Activated CD4-positive, alpha-beta memory T cell treated with anti-CD3 and anti-CD28 coated beads for 36 hours (primary cell): ENCODE measurements at places on chromosomes 4 and X. TPM values are rescaled to one million over a fixed set of nuclear protein-coding genes. Genes with fewer than 3 reads are reported as not detected.

The CYBB gene
- not detected for total RNA-seq

The MED14 gene
- 49.4 TPM for total RNA-seq

The PAK3 gene
- total RNA-seq: 1.3 TPM

The SPANXB1 gene
- total RNA-seq: not detected

The ZFP92 gene
- 1.6 TPM for total RNA-seq

The EDA2R gene
- 1.1 TPM for total RNA-seq

The NDP gene
- not detected for total RNA-seq

The SUPT20HL1 gene
- total RNA-seq: not detected

The UBL4A gene
- total RNA-seq: 49.5 TPM

The TMEM35A gene
- not detected for total RNA-seq

The PABPC1L2A gene
- total RNA-seq: not detected

The CSAG2 gene
- total RNA-seq: 0.88 TPM

The SPON2 gene
- total RNA-seq: 9.5 TPM

The NAP1L2 gene
- total RNA-seq: 2.9 TPM

The TACR3 gene
- total RNA-seq: not detected

The BANK1 gene
- not detected for total RNA-seq

The CPE gene
- not detected for total RNA-seq

The STATH gene
- not detected for total RNA-seq

The PNMA6A gene
- 0.56 TPM for total RNA-seq

The CFAP47 gene
- not detected for total RNA-seq
